RWPE1 (cell line): ENCODE measurements at places on chromosomes 6 and 20.

- DNase-seq, result no peak
These were observed 4.3 kb downstream of the ZBTB9 start for GRCh38 chr6:33458676-33459075.

- DNase-seq, result no peak
These were observed 22.5 kb downstream of the SERINC1 start for GRCh38 chr6:122449069-122449468.

DNA sequence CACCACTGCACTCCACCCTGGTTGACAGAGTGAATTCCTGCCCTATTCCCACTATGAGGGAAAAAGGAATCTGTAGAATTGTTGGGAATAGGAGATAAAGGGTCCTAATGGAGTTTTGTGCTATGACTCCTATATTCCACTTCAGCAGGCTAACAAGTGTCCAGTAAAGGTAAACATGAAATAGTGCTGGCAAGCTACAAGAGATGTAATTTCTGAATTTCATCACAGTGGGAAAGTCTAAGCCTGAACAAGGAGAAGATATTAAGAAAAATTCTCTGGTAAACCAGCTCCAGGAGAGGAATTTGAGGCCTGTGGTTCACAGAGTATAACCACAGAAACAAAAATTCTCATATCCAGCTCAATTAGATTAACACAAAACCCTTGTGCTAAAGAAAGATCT lies 10.3 kb upstream of the C6orf58 start:
- DNase-seq, result no peak

DNA sequence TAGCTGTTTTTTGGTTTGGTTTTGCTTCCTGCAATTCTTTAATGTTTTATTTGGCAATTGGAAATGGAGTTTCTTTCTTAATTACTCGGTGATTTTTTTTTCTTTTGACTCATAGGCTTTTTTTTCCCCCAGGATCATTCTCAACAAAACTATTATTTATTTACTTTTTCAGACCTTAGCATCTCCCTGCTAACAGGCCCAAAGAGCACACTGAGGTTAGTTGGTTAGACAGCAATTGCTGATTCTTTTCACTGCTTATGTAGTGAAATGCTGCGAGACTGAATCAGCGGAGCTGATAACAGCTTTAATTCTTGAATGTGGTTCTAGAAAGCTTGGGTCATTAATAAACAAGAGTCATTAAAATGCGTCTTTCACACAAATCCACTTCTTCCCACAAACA lies 79.1 kb upstream of the ZFP64 start:
- no peak for DNase-seq

DNA sequence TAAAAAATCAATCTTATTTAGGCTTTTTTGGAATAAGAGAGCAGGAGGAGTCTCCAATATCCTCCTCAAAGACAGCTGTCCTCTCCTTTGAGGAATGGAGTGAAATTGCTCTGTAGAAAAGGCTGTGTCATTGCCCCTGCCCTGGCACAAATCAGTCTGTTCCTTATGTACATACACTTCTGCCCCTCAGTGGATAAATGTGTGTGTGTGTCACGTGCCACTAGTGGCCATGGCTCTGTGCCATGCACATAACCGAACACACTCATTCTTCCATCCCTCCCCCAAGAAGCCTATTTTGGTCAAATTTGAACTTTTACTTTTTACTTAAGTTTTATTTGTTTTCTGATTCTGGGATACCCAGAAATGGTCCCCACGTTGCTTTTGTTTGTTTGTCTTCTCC lies 49.2 kb downstream of the ANKS1A start:
- DNase-seq, result no peak

- no peak for DNase-seq
These were observed 36.6 kb downstream of the BCL2L1 start for GRCh38 chr20:31685853-31686643.
